ENCODE measurements at places on chromosomes 11 and 22.
A peak's percentile ranks its signal among the peaks of the same experiment; 100 is the strongest.

- DNase-seq = no peak
These were observed 38.9 kb downstream of the CTTN start for GRCh38 chr11:70437111-70437784.

DNA sequence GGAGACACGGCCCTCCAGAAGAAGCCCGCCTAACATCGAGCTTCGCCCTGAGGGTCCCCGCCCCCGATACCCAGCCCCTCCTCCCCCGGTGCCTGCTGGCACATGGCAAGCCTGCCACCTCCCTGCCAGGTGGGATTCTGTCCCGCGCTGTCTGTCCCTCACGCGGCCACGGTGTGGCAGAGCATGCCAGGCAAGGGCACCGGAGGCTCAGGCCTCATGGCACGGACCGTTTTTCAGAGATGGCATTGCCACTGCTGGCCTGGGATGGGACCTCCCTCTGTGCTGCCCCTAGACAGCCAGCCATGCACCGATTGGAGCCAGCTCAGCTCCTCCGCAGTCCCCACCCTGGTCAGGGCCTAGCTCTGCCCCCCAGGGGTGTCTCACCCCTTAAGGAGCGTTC lies 19.4 kb downstream of the MRPL23 start:
- DNase-seq = no peak

GRCh38 chr11:15754221-15754620 lies 602.1 kb downstream of the SOX6 start:
- DNase-seq = no peak

GRCh38 chr11:64842851-64843685 lies 1.4 kb downstream of the CDC42BPG start:
- DNase-seq = no peak

GRCh38 chr11:6273188-6273587 lies 13.6 kb downstream of the CCKBR start:
- DNase-seq = no peak

GRCh38 chr11:65637794-65638419 lies at the start of gene SIPA1:
Gene SIPA1, plus strand, starts transcription at chr11:65638101. Its CDS starts 2,821 bp downstream, at chr11:65640922.
- DNase-seq = peak; percentile 66

All from activated gamma-delta T cell treated with Interleukin-2 at 50 U/mL for 16 hours (primary cell).